AG09319 (cell line): ENCODE measurements at places on chromosomes 12 and 14.

GRCh38 chr12:98823012-98823411, 177.9 kb downstream of the APAF1 start:
- DNase-seq = no peak

DNA sequence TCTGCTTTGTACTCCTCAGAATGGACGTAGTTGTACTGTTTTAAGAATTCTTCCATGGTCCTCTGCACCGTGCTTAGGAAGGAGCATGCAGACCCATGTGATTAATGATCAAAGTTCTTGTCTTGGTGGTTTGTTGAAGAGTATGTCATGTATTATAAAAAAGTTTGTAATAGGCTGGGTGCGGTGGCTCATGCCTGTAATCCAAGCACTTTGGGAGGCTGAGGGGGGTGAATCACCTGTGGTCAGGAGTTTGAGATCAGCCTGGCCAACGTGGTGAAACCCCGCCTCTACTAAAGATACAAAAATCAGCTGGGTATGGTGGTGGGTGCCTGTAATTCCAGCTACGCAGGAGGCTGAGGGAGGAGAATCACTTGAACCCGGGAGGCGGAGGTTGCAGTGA, 61.8 kb upstream of the RTL1 start:
- no peak for DNase-seq

DNA sequence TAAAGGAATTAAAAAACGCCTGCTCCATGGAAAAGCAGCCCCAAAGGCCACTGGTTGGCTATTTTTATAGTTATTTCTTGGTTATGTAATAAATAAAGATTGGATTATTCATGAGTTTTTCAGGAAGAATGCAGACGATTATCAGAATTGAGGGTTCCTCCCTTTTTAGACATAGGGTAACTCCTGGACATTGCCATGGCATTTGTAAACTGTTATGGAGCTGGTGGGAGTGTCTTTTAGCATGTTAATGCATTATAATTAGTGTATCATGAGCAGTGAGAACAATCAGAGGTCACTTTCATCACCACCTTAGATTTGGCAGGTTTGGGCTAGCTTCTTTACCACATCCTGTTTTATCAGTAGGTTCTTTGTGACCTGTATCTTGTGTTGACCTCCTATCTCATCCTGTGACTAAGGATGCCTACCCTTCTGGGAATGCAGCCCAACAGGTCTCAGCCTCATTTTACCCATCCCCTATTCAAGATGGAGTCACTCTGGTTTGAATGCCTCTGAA, 728.7 kb downstream of the GALC start:
- no peak for DNase-seq

DNA sequence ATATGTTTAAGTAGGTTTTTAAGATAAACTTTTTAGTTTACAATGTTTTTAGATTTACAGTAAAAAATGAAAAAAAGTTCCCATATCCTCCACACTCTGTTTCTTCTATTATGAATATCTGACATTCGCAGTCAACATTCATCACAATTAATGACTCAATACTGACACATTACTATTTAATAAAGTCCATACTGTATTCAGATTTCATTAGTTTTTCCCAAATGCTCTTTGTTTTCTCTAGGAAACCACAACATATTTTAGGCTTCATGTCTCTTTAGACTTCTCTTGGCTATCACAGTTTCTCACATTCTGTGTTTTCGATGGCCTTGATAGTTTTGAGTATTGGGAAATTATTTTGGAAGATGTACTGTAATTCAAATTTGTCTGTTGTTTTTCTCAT, 399.8 kb downstream of the SLC6A15 start:
- DNase-seq = no peak

GRCh38 chr14:48857366-48857765, 728.8 kb downstream of the RPS29 start:
- no peak for DNase-seq

GRCh38 chr12:124582108-124582424, 14.7 kb upstream of the NCOR2 start:
- DNase-seq = no peak

- DNase-seq = no peak
These were observed 115.2 kb downstream of the LGMN start for GRCh38 chr14:92633274-92633616.

GRCh38 chr12:4148418-4149056, 125.0 kb upstream of the CCND2 start:
- no peak for DNase-seq

GRCh38 chr12:79983986-79984620, 49.2 kb upstream of the PPP1R12A start:
- peak; percentile 19 for DNase-seq

DNA sequence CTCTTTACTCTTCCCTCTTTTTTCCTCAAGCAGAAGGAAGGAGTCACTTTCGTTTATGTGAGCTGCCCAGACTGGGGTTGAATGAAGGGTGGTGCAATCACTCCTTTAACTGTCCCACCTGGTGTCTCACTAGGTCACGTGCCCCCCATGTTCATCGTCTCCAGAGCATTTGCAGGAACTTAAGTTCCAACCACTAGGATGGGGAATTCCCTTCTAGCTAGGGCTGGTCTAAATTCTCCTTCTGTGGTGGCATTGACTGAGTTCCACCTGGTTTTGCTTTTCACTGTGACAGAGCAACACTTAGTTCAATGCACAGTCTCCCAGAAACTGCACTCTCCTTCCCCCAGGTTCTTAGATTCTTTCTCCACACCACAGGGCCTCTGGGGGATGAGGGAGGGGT, 9.5 kb downstream of the FANCM start:
- DNase-seq = no peak

- no peak for DNase-seq
These were observed 498.4 kb downstream of the RMST start for GRCh38 chr12:97960741-97961608.

- DNase-seq = no peak
These were observed 67.0 kb upstream of the CSRP2 start for GRCh38 chr12:76945867-76946266.

DNA sequence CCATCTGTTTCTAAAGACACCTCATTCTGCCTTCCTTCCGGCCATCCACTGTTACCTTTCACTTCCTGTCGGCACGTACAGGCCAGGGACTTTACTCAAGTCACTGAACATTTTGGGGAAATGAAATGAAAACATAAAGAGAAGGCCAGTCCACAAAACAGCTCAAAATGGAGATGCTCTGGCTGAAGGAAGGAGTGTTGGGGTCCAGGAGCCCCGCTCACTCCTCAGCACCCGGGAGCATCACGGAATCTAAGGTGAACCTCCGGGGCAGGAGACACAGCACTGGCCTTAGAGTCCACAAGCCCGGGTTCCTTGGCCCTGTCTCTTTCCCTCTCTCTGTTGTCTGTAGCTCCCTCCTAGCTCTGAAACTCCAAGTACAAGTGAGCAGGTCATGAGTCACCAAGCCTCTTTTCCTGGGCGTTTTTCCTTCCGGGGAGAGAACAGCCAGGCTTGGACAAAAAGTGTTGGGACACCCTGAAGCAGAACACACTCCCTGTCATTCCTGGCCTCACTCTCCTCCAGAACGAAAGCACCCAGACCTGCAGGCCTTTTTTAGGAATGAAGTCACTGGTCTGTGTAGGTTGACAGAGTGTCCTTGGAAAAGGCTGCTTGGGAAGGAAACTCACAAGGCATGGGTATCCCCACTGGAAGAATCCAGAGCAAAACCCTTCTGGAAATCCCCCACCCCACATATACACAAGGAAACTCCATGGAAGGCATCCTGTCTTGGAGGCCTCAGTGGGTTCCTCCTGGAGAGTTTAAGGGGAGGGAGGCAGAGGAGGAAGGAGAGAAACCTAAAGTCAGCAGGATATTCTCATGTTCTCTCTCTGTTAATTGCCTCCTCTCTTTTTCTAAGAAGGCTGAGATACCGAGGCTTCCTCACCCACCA, 245.3 kb downstream of the ZFP36L1 start:
- peak; percentile 34 for DNase-seq

DNA sequence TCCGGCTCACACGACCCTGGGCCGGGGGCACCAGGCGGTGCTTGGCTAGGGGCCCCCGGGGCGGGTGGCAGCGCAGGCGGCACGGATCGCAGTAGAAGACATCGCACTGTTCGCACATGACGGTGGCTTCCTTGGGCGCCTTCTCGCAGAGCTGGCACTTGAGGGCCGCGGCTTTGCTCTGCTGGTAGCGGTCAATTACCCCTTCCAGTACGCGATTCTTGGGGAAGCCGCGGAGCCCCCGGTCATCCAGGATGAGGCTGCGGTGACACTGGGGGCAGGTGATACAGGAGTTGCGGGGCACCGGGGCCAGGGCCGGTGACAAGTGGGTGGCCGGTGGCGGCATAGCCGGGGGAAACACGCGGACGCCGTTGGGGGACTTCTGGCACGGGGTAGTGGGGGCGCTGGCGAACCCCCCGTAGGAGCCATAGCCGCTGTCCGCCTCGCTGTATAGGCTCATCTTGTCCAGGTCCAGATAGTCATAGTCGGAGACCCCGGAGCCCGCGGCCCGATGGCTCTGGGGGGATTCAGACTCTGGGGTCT, 553 bp downstream of the TRIM9 start:
- no peak for DNase-seq

DNA sequence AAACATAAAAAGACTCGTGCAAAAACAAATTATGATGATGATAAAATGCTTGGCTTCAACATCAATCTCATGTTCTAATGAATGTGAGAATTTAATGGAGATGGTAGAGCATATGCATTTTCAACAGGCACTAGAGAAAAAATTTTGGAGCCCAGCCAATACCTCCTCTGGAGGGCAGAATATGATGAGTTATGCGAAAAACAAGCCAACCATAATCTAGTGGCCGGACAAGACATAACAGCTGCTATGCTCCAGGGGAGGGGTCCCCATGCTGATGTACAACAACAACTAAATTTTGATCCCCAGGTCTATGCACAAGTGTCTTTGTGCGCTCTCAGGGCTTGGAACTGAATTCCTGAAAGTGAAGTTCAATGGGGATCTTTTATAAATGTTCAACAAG, 1197.5 kb downstream of the LRFN5 start:
- DNase-seq = no peak

DNA sequence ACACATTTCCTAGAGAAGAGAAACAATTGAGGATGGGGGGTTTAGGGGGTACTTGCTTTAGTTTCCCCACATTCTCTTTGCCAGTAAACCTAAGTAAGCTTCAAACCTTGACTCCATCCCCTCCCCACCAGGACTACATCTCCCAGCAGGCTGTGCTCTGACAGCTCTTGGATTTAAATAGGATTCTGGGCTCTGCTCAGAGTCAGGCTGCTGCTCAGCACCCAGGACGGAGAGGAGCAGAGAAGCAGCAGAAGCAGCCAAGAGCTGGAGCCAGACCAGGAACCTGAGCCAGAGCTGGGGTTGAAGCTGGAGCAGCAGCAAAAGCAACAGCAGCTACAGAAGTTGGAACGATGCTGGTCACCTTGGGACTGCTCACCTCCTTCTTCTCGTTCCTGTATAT, 20.6 kb downstream of the RDH12 start:
- DNase-seq = no peak

GRCh38 chr12:122081083-122081696, 2.6 kb downstream of the MLXIP start:
- DNase-seq = no peak

DNA sequence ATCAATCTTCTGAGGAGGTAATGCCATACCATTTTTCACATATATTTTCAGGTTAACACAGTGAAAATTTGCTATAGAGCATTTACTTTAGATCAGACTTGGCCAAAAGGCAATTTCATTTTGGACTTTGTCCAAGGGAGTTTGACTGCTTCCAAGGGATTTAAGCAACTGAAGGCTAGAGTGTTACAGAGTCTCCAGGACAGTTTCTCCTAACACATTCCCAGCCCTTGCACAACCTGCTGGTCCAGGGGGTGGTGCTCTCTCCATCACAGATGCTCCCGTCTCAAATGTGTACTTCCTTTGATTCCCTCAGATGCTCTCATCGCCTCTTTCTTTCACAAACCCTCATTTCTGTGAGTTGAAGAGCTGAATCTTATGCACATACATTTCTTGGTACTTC, 143.1 kb downstream of the TPH2 start:
- DNase-seq = no peak

DNA sequence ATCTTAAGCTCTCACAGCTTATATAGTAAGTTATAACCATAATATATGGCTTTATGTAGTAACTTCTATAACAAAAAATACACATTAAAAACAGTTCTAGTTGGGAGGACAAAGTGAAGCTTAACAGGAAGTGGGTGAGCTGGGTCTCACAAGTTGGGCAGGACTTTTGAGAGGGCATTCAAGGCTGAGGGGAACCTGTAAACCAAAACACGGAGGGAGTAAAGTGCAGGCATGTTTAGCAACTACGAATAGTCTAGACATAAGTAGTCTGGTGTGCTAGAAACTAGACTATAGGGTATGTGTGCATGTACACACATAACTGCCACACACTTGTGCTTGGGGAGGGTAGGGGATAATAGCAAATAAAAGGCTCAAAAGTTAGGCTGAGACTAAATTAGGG, 14.2 kb upstream of the NEK9 start:
- no peak for DNase-seq

GRCh38 chr12:1094714-1095113, 103.7 kb downstream of the ERC1 start:
- no peak for DNase-seq

DNA sequence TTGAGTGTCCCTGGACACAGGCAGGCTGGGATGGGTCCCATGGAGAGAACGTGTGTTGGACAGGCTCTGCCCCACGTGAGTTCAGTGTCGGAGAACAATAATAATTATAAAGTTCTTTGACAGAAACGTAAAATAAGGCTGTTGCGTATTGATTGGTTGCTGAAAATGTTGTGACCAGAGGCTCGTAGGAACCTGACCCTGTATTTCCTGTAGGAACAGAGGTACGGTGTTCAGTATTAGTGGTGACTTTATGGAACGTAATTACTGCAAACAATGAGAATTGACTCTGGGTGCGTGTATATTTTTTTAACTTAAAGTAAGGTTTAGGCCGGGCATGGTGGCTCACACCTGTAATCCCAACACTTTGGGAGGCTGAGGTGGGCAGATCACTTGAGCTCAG, 7.8 kb downstream of the MTA1 start:
- DNase-seq = no peak

DNA sequence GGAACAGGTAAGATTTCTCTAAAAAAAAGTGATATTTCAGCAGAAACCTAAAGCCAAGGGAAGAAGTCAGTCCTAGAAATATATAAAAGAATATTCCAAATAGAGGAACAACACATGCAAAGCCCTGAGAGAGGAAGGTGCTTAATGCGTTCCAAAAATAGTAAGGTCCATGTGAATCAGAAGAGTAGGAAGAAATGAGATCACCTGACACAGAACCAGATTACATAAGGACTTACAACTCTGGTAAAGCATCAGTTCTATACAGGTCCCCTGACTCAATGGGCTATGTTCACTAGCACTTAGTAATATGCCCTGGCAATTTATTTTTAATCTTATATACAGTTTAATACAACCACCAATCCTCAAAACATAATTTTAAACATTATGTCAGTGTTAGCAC, 30.0 kb downstream of the SENP1 start:
- no peak for DNase-seq

GRCh38 chr14:52119030-52119429, 50.2 kb upstream of the NID2 start:
- DNase-seq = no peak

DNA sequence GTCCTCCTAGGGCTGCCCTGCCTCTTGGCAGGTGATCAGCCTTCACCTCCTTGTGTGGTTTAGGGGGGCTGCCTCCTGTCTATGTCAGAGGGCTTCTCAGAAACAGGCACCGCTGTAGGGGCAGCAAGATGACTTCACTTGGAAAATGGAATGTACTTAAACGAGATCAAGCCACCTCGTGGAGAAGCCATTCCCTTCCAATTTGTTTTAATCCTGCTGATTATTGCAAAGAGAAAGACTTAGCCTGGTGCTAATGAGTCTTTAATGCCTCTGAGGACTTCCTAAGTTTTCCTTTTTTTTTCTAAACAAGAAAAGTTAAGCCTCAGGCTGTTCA, 62.3 kb upstream of the RFLNA start:
- DNase-seq = no peak

- no peak for DNase-seq
These were observed 218.9 kb downstream of the AACS start for GRCh38 chr12:125284087-125284486.
